ENCODE measurements at places on chromosomes 6 and 20. TPM values are rescaled to one million over a fixed set of nuclear protein-coding genes. Genes with fewer than 3 reads are reported as not detected.

- peaks cover 1% of the 10 kb centered on the region for H3K27me3 ChIP-seq
- no peaks in the 10 kb centered on the region for H3K36me3 ChIP-seq
- no peak overlapping the region for H3K27ac ChIP-seq
- H3K4me1 ChIP-seq = no peaks in the 10 kb centered on the region
These were observed 77.6 kb upstream of the STXBP5 start for GRCh38 chr6:147126618-147127022.

CDSN gene
- not detected for total RNA-seq

GRCh38 chr6:80457439-80457933 is 351.0 kb downstream of the BCKDHB start:
- no peak for DNase-seq
- no peaks in the 10 kb centered on the region for H3K27me3 ChIP-seq
- peaks cover 7% of the 10 kb centered on the region for H3K4me1 ChIP-seq
- peaks cover 3% of the 10 kb centered on the region for H3K36me3 ChIP-seq
- H3K4me3 ChIP-seq = no peak overlapping the region

DNA sequence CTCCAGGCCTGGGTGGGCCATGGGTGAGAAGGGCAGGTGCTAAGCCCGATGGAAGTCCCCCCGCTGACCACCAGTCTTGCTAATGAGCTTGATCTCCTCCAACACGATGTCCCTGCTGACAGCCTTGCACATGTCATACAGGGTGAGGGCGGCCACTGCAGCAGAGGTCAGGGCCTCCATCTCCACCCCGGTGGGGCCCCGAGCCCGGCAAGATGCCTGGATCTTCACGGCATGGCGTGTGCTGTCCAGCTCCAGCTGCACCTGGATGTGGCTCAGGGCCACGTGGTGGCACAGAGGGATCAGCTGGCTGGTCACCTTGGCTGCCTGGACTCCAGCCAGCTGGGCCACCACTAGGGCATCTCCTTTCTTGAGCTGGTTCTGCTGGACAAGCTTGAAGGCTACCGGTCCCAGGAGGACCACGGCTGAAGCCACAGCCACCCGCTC is 27.9 kb downstream of the MOCS1 start:
- H3K4me3 ChIP-seq = no peak overlapping the region
- no peaks in the 10 kb centered on the region for H3K27me3 ChIP-seq
- peaks cover 6% of the 10 kb centered on the region for H3K36me3 ChIP-seq
- no peak overlapping the region for H3K27ac ChIP-seq
- H3K4me1 ChIP-seq = no peaks in the 10 kb centered on the region

IP6K3 gene
- 0.16 TPM for total RNA-seq

DNA sequence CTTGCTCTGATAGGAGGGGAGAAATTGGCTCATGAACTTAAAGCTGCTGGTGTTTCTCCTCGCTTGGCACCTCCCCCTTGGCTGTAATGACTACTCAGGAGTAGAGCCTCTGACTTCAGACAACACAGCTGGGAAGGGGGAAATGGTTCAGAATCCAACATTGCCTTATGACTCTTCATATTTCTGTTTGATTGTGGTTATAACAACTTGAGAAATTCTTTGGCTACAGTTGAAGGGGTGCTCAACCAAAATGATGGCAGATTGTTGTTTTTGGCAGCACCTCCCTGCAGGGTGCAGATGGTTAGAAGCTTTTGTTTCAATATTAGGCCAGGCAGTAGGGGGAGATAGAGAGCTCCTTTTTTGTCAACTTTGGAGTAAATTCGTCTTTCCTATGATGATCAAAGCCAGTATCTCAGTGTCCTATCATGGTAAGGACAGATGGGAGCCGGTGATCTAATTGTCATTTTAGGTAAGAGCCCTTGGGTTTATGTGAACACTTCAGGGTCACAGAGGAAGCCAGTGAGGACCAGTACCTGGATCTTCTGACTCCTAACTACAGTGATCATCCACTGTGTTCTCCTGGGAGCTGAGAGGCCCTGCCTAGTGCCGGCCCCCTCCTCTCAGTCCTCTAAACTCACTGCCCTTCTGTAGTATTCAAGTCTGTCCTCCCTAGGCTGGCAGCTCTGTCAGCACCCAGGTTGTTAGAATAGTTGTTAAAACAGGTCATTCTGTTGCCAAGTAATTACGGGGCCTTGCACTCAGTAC is 39.9 kb downstream of the RPRD1B start:
- peaks cover 42% of the 10 kb centered on the region for H3K36me3 ChIP-seq
- peaks cover 29% of the 10 kb centered on the region for H3K4me1 ChIP-seq

GRCh38 chr6:137724495-137725211 is 142.4 kb upstream of the TNFAIP3 start:
- peaks cover 18% of the 10 kb centered on the region for H3K4me1 ChIP-seq
- no peak for DNase-seq
- H3K27me3 ChIP-seq = no peaks in the 10 kb centered on the region
- no peak overlapping the region for H3K4me3 ChIP-seq
- no peaks in the 10 kb centered on the region for H3K36me3 ChIP-seq

- DNase-seq = no peak
- H3K27me3 ChIP-seq = peaks cover 37% of the 10 kb centered on the region
- H3K36me3 ChIP-seq = peaks cover 1% of the 10 kb centered on the region
- H3K27ac ChIP-seq = no peak overlapping the region
- peaks cover 13% of the 10 kb centered on the region for H3K4me1 ChIP-seq
- no peak overlapping the region for H3K4me3 ChIP-seq
These were observed 6.6 kb upstream of the GFRA4 start for GRCh38 chr20:3669710-3670367.

DNA sequence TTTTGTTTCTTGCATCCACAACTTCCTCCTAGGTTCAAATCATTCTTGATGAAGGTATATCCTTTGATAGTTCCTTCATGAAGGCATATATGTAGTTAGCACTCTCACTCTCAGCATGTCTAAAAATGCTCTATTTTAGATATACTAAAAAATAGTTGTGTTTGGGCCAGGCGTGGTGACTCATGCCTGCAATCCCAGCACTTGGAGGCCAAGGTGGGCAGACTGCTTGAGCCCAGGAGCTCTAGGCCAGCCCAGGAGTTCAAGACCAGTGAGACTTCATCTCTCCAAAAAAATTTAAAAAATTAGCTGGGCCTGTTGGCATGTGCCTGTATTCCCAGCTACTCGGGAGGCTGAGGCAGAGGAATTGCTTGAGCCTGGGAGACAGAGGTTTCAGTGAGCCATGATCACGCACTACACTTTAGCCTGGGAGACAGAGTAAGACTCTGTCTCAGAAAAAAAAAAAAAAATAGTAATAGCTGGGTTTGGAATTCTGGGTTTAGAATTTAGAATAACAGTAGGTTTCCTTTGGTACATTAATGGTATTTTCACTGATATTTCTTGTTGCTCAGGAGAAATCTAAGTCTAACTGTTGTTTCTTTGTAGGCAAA is 7.0 kb downstream of the SERAC1 start:
- H3K4me3 ChIP-seq = no peak overlapping the region
- H3K36me3 ChIP-seq = peaks cover 20% of the 10 kb centered on the region
- H3K4me1 ChIP-seq = peaks cover 5% of the 10 kb centered on the region
- no peak overlapping the region for H3K27ac ChIP-seq

GRCh38 chr6:94215552-94215951 is 796.2 kb upstream of the EPHA7 start:
- no peaks in the 10 kb centered on the region for H3K36me3 ChIP-seq
- peaks cover 2% of the 10 kb centered on the region for H3K4me1 ChIP-seq
- no peak overlapping the region for H3K27ac ChIP-seq
- no peak overlapping the region for H3K4me3 ChIP-seq

OR12D2 gene
- total RNA-seq = not detected

DNA sequence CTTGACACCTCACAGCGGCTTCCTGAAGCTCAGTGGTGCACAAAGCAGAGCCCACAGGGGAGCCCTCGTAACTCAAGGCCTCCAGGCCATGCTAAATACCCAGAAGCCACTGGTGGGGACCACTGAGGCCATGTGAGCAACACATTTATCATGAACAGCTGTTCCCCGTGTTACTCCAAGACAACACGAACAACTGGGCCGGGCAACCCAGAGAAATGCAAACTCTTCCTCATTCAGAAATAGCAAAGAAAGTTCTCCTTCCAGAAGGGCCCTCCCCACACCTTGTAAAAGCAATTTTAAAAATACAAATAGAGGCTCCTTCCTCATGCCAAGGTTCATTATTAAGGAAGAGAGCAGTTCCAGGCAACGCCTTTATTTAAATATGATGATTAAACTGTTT is 36.3 kb upstream of the SLCO4A1 start:
- no peak overlapping the region for H3K4me3 ChIP-seq
- peaks cover 39% of the 10 kb centered on the region for H3K27me3 ChIP-seq
- DNase-seq = no peak
- H3K4me1 ChIP-seq = peaks cover 8% of the 10 kb centered on the region

GRCh38 chr6:151322570-151322969 is 68.8 kb downstream of the ZBTB2 start:
- DNase-seq = no peak
- no peak overlapping the region for H3K4me3 ChIP-seq
- H3K27me3 ChIP-seq = no peaks in the 10 kb centered on the region
- peaks cover 36% of the 10 kb centered on the region for H3K36me3 ChIP-seq

PGC gene
- not detected for total RNA-seq

- no peak overlapping the region for H3K4me3 ChIP-seq
- no peaks in the 10 kb centered on the region for H3K27me3 ChIP-seq
- DNase-seq = no peak
- H3K36me3 ChIP-seq = peaks cover 10% of the 10 kb centered on the region
These were observed 8.5 kb downstream of the STAU1 start for GRCh38 chr20:49179368-49180277.

DNA sequence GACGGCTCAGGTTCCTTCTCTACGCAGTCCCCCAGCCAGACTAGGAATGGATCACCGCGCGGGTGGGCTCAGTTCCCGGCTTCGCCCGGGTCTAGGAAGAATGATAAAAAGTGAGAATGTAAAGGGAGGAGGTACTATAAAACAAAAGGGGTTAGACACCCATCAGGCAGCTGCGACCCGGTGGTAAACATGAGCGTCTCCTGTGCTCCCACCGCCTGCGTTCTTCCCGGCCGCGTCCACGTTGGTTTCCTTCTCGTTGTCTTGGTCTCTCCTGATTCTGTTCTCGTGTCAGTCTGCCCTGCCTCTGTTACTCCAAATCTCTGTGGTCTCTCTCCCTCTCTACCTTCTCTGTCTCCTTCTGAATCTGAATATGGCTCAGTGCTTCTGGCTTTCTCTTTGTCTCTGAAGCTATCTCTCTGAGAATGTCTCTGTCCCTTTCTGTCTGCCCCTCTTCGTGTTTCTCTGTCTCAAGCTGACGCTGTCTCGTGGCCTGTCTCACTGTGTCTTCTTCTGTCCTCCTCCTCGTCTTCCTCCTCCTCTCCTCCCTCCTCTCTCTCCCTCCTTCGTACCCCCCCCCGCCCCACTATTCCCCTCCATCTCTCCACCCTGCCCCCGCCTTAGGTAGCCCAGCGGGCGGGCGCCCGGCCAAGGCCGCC is 41.6 kb upstream of the FOXP4 start:
- no peaks in the 10 kb centered on the region for H3K27me3 ChIP-seq
- no peaks in the 10 kb centered on the region for H3K36me3 ChIP-seq
- peak overlapping the region; percentile 97 for H3K27ac ChIP-seq
- H3K4me3 ChIP-seq = peak overlapping the region; percentile 55

GRCh38 chr6:86871681-86872080 is 65.6 kb upstream of the HTR1E start:
- DNase-seq = no peak
- no peaks in the 10 kb centered on the region for H3K4me1 ChIP-seq
- no peak overlapping the region for H3K4me3 ChIP-seq

GRCh38 chr6:121764493-121764892 is 329.0 kb downstream of the GJA1 start:
- H3K27ac ChIP-seq = no peak overlapping the region
- DNase-seq = no peak
- H3K4me3 ChIP-seq = no peak overlapping the region
- peaks cover 2% of the 10 kb centered on the region for H3K36me3 ChIP-seq
- no peaks in the 10 kb centered on the region for H3K4me1 ChIP-seq
- no peaks in the 10 kb centered on the region for H3K27me3 ChIP-seq

DNA sequence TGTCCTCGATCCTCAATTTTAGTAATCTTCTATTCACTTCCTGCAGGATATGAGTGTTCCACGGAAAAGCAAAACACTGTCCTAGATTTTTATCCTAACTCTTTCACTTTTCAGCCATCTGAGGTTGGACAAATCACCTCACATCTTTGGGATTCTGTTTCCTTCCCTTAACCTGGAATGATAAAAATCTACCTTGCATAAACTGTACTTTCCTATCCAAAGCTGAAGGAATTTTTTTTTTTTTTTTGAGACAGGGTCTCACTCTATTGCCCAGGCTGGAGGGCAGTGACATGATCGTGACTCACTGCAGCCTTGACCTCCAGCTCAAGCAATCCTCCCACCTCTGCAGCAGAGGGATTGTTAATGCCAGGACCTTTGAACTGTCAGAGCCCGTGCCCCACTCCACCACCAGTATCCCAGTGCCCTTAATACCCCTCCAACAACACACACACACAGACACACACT is 20.5 kb downstream of the CAPN11 start:
- H3K4me1 ChIP-seq = no peaks in the 10 kb centered on the region
- H3K4me3 ChIP-seq = no peak overlapping the region
- DNase-seq = no peak
- no peaks in the 10 kb centered on the region for H3K27me3 ChIP-seq
- H3K27ac ChIP-seq = peak overlapping the region; percentile 4

DNA sequence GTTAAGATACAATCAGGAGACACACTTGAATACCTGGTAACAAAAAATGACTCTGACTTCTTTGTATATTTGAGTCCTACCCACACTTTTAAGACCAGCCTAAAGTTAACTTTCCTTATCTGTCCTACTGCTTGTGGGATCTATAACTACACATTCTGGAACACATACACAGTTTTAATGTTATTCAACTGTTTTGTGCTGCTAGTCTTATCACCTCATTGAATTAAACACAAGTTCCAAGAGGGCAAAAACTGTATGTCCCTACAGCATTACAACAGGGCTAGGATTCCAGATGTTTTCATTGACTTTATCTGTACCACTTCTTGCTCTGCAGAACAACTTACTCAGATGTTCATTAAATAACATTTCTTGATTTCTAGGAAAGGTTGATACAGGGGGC is 2.8 kb downstream of the HMGN3 start:
- H3K4me3 ChIP-seq = peak overlapping the region; percentile 8
- peaks cover 26% of the 10 kb centered on the region for H3K4me1 ChIP-seq
- peaks cover 7% of the 10 kb centered on the region for H3K36me3 ChIP-seq
- H3K27ac ChIP-seq = peak overlapping the region; percentile 43
- no peak for DNase-seq

DNA sequence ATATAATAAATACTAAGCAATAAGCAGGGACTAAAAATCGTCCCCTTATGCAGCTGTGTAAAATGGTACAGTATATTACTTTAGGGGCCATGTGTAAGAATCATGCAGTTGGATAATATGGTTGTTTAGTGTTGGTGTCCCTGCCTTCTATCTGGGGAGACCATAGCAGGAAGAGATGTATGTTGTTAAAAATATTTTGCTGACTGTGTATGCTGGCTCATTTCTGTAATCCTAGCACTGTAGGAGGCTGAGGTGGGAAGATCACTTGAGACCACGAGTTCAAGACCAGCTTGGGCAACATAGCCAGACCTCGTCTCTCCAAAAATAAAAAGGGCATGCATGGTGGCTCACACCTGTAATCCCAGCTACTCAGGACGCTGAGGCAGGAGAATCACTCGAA is 5.6 kb downstream of the PANK2 start:
- H3K4me1 ChIP-seq = peaks cover 50% of the 10 kb centered on the region
- no peak overlapping the region for H3K27ac ChIP-seq
- H3K27me3 ChIP-seq = no peaks in the 10 kb centered on the region
- DNase-seq = no peak

ZC2HC1B gene
- total RNA-seq = 0.29 TPM

Measured in mesothelial cell of epicardium (in vitro differentiated cells).